ENCODE measurements at places on chromosomes 1 and 21.
A peak's percentile ranks its signal among the peaks of the same experiment; 100 is the strongest.

DNA sequence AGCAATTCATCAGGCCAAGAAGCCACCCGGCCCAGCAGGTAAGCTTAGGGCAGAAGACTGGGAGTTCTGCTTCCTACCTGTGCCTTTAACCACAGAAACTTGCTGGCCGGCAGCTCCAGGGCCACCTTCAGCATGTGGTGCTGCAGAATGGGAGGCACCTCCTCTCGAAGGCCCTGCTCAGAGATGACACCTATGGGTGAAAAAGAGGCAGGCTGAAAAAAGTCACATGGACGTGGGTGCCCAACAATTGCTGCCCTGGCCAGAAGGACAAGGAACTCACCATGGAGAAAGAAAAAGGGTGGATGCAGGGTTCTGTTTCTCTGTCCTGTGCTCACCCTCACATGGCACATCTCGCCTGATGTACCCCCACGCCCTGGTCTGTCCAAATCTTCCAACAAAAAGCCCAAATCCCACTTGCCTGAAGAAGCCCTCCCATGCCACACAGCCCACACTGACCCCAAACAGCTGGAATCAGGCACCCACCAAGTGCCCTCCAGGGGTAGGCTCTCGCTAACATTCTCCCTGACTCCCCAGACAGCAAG is 33.0 kb downstream of the URB1 start:
- no peak for DNase-seq

DNA sequence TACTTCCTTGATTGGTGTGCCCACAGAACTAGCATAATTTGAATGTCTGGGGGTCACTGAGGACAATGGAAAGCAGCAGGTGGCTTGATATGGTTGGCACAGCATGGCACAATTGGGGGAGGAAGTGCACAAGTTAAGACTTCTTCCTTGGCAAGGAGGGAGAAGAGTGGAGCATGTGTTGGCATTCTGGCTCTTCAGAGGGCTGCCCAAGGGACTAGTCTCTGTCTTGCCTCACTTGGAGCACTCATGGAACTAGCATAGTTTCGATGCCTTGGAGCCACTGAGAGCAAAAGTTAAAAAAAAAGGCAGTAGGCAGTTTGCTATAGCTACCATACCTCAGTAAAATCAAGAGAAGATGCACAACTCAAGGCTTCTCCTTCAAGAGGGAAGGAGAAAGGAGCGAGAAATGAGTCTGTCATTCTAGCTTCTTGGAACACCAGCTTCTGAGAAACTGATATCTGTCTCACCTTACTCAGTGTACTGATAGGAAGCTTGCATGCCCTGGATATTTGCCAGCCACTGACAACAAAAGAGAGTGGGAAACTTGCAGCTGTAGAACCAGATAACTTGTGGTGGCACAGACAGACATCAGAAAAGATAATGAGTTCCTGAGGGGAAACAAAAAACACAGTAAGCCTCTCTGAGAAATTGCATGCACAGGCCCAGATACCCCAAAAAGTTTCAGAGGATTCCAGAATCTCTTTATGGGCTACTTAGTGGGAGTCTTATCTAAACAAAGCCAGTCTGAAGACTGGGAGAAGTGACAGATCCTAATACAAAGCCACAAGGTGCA is 207.5 kb upstream of the SAMSN1 start:
- DNase-seq: no peak

DNA sequence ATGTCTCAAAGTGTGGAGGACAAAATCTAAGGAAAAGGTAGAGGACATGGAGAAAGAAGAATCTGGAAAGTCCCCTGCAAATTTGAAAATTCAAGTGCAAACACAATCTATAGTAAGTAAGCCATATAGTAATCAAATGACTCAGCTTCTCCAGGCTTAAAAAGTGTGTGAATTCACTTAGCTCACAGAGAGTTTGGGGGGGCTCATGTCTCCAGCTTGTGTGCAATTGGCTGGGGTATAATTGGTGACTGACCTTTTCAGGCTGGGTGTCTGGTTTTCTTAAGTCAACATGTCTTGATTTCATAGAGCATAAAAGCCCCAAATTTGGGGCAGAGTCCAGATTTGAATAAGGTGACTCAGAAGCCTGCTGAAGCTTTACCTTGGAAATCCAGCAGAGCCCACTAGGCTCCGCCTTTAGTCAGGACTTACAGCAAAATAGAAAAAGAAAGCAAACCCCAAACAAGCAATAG is 8.6 kb downstream of the CLDN14 start:
- DNase-seq: no peak

- peak; percentile 27 for DNase-seq
Observed at GRCh38 chr1:171420810-171421209, 64.5 kb upstream of the PRRC2C start.

- no peak for DNase-seq
Observed at GRCh38 chr1:14138135-14138506, 438.1 kb downstream of the PRDM2 start.

DNA sequence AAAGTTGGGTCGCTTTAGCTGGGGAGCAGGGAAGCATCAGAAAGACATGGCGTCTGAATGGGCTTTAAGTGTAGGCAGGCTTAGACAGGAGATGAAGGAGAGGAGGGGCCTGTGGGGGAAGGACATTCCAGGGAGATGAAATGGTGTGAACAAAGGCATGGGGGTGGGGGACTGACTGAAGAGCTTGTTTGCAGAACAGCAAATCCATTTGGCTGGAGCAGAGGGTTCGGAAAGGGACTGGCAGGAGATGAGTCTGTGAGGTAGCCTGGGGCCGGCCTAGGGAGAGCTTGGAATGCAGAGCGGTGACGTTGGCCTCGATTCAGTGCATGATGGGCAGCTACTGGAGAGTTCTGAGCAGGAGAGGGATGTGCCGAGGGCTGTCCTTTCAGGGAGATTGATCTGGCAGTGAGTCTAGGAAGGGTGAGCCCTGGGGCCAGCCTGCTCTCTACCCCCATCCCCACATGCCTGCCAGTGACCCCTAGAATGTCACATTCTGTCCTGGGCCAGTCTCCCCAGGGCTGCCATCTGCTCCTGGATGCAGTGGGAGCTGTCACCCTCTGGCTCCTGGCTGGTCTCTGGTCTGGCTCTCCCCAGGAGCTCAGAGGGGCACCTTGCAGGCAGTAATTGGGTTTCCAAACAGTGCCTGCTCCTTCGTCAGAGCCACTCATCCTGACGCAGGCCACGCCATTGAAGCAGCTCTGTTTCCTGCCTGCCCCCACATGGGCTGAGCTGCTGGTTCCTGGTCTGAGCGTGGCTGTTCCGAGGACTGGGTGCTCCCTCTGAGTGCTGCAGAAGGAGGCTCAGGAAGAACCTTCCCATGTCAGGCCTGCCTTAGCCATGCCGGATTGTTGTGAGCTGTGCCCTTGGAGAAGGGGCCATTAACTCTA is 22.3 kb upstream of the TMEM222 start:
- no peak for DNase-seq

DNA sequence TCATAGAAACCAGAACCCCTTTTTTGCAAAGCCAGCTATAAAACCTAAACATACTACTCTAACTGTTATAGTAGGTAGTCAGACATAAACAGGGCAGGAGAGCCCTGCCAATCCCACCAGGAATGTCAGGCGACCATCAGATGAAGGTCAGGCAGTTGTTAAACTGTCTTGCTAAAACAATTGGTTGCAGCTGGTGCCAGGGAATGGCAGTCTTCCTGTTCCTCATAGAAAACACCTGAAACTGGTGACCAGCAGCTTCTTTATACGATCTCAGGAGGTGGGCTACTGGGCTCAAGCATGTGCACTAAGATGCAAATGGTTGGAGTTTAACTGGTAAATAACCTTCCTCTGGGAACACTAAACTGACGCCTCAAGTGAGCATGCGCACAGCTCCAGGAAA is 224.1 kb downstream of the COL11A1 start:
- no peak for DNase-seq

DNA sequence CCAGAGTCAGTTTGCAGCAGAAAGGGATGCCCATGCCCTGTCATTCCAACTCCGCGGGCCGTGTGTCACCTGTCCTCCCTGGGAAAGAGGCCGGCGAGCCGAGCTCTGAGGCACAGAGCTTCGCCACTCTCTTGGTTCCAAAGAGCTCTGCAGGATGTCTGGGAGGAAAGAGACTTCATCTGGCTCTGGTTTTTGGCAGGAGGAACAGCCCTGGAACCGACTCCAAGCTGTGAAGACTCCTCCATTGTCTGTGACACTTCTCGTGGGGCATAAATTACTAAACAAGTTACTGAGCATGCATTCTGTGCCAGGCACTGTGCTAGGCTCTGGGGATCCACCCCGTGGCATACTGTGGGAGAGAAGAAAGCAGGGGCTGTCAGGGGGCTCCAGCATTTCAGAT is 3.9 kb upstream of the FAM151A start:
- DNase-seq: no peak

DNA sequence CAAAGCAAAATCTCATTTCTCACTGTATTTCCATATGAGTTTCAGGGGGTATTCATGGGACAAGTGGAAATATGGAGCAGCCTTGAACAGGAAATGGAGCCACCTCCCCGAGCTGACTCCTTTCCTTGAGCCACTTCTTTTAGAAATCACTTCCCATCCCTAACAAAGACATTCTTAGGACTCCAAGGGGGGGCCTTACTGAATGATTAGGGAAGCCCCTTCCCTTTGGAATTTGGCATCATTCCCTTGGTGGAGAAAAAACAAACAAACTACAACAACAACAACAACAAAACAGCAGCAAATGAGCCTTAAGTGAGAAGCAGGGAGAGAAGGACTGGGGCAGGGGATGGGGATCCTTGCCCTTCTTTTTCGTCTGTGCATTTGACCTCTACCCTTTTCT is 278.3 kb downstream of the ZNF648 start:
- no peak for DNase-seq

- no peak for DNase-seq
Observed at GRCh38 chr1:59671066-59671952, 143.4 kb upstream of the HOOK1 start.

All from CD4-positive, alpha-beta T cell treated with Interleukin-12 subunit alpha and Interleukin-12 subunit beta, for 1 hour (primary cell).